Vagina (tissue), 2 donors: ENCODE measurements at places on chromosomes 12 and 14.

GRCh38 chr12:52279422-52280318 lies 5.2 kb downstream of the KRT86 start:
- no peak for DNase-seq

GRCh38 chr14:106442857-106443256 lies 916.5 kb downstream of the TMEM121 start:
- DNase-seq, result no peak

DNA sequence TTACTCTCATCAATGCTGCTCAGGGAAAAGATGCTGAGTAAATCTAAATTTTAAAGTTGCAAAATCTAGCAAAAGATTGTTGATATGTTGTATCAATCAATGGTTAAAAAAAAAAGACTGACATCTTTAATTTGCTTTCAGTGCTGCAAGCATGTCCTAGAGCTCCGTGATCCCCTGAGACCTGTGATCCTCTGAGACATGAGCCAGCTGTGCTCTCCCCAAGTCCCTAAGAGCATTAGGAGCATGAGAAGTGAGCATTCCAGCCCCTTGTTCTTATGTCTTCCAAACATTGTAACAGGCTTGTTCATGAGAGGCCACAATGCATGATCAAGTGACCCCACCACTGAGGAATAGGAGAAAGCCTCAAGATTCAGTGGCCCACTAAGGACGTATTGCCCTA lies 116.6 kb downstream of the DAD1 start:
- DNase-seq, result no peak

DNA sequence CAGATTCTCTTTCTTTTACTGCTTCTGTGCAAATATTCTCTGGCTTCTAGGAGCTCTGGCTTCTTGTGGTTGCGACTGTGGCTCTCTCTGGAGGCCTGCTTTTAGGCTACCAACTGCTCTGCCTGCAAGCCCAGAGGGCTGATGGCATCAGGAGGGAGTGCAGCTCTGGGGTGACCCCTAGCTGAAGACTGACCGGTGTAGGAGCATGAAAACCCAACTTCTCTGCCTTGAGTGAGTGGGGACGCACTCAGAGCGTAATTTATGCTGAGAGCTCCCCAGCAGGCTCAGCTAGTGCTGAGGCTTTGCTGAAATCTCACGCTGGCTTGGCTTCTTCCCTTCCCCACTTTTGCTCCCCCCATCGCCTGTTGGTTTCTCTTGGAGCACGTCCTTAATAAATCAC lies 29.9 kb upstream of the RBM19 start:
- DNase-seq, result no peak

DNA sequence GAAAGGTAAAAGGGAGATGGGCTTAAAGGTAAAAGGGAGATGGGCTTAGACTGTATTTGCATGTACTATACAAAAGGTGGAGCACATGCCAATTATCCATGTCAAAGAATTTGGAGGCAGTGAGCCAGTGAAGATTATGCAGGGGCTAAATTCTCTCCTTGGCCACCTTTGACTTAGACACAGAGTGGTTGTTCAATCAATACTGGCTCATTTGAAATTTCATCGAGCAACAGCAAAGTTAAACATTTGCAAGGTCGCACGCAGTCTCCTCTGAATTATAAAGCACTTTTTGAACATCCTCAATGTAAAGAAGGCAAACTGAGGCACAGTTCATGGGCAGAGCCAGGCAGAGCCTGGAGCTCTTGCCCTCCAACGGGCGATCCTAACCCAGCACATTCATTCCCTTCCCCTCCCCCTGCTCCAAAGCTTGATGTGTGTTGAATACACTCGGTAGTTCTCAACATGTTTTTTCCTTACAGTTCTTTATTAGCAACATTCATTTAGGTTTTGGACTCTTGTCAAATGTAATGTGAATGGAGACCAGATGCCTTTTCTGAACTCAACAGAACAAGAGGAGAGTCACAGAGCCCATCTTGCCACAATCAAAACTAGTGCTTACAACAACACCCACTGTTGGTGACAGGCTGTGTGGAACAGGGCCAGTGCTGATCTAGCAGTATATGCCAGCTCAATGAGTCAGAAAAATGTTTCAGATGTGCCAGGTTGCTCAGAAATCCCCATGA lies 169.7 kb upstream of the G2E3 start:
- DNase-seq, result no peak
